ENCODE measurements at places on chromosomes 11 and 22. TPM values are rescaled to one million over a fixed set of nuclear protein-coding genes. Genes with fewer than 3 reads are reported as not detected.

The SEPTIN5 gene
- 15.0 TPM for total RNA-seq

DNA sequence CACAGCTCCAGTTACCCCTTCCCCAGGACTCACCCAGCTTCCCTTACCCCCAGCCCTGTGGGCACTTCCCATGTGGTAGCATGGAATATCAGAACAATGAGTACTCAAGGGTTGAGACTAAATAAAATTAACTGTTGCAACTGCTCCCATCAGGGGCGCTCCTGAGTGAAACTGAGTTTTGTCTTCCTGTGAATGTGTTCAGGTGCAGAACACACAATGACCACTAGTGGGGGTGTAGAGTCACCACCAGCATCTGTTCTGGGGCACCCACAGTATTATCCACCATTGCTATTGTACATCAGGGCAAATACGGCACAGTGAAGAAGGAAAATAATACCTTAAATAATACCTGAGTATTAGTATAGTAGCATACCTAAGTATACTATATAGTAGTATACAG lies 689.7 kb downstream of the TBC1D22A start:
- no peak overlapping the region for H3K4me3 ChIP-seq
- H3K4me1 ChIP-seq, result no peaks in the 10 kb centered on the region
- DNase-seq, result no peak
- H3K27me3 ChIP-seq, result no peaks in the 10 kb centered on the region
- H3K36me3 ChIP-seq, result no peaks in the 10 kb centered on the region

DNA sequence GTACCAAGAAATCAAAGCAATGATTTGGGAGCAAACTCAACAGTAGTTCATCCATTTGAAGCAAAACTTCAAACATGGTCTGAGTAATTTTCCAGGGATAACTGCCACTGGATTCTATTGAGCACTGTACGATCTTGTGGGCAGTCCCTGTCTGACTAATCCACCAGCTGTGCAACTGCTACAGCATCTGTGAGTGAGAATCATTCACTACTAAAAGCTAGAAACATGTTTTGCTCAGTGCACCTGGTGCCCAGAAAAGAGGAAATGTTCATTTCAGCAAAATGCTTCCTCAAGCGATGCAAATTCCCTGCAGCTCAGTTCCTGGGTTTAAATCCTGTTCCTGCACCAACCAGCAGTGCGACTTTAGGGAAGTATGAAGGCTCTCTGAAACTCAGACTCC lies 1077.9 kb downstream of the DLG2 start:
- no peaks in the 10 kb centered on the region for H3K27me3 ChIP-seq
- no peak overlapping the region for H3K27ac ChIP-seq
- H3K4me3 ChIP-seq, result no peak overlapping the region
- no peaks in the 10 kb centered on the region for H3K4me1 ChIP-seq

DNA sequence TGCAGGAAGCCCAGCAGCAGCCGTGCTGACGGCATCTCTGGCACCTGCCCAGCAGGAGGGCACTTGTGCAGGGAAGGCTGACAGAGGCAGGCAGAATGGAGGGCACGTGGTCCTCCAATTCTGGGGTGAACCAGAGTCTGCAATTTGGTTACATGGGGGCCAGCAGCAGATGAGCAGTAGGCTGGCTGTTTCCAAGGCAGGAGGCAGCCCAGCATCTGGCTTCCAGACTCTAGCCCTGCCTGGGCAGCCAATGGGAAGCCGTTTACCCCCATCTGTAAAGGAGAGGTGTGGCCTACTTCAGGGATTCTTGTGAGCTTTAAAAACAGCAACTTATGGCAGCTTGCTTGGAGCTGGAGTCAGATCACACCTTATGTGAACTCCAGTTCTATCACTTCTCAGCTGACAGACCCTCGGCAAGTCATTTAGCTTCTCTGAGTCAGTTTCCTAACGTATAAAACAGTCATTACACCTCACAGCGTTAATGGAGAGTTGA lies 27.9 kb upstream of the RASL10A start:
- DNase-seq, result no peak
- no peaks in the 10 kb centered on the region for H3K27me3 ChIP-seq
- H3K4me3 ChIP-seq, result no peak overlapping the region
- peaks cover 59% of the 10 kb centered on the region for H3K4me1 ChIP-seq

DNA sequence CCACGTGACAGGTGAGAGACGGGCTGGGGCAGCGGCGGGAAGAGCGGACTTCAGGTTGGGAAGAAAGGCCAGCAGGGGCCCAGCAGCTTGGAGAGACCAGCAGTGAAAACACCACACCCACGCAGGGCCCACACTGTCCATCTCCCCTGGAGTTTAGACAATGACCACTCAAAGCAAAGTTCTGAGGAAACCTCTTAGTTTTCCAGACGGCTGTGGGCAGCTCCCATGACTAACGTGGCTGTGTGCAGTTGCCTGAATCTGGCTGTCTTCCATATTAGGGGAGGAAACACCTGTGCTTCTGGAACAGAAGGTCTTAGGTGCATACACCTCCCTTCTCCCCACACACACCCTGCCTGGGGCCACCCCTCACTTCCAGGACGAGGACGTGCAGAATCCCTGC lies 70.6 kb upstream of the TTLL12 start:
- H3K36me3 ChIP-seq, result no peaks in the 10 kb centered on the region
- DNase-seq, result no peak
- no peak overlapping the region for H3K4me3 ChIP-seq
- H3K4me1 ChIP-seq, result no peaks in the 10 kb centered on the region
- H3K27me3 ChIP-seq, result no peaks in the 10 kb centered on the region

GRCh38 chr11:93740730-93741093 lies 583 bp downstream of the TAF1D start:
- peak overlapping the region; percentile 94 for H3K27ac ChIP-seq
- H3K36me3 ChIP-seq, result peaks cover 16% of the 10 kb centered on the region
- H3K27me3 ChIP-seq, result no peaks in the 10 kb centered on the region

DNA sequence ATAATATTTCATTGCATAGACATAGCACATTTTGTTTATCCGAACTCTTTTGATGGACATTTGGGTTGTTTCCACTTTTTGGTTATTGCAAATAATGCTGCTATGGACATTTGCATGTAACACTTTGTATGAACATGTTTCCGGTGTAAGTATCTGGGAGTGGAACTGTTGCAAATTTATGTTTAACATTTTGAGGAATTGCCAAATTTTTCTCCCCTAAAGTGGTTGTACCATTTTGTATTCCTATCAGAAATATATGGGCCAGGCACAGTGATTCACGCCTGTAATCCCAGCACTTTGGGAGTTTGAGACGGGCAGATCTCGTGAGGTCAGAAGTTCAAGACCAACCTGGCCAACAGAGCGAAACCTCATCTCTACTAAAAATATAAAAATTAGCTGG lies 16.0 kb downstream of the QSER1 start:
- H3K4me3 ChIP-seq, result no peak overlapping the region
- H3K27ac ChIP-seq, result no peak overlapping the region
- H3K4me1 ChIP-seq, result peaks cover 8% of the 10 kb centered on the region
- no peaks in the 10 kb centered on the region for H3K27me3 ChIP-seq
- no peak for DNase-seq

The RAB39A gene
- not detected for total RNA-seq

GRCh38 chr11:9884601-9885000 lies 220.7 kb downstream of the SWAP70 start:
- H3K36me3 ChIP-seq, result no peaks in the 10 kb centered on the region
- no peak for DNase-seq
- no peaks in the 10 kb centered on the region for H3K4me1 ChIP-seq
- H3K4me3 ChIP-seq, result no peak overlapping the region

DNA sequence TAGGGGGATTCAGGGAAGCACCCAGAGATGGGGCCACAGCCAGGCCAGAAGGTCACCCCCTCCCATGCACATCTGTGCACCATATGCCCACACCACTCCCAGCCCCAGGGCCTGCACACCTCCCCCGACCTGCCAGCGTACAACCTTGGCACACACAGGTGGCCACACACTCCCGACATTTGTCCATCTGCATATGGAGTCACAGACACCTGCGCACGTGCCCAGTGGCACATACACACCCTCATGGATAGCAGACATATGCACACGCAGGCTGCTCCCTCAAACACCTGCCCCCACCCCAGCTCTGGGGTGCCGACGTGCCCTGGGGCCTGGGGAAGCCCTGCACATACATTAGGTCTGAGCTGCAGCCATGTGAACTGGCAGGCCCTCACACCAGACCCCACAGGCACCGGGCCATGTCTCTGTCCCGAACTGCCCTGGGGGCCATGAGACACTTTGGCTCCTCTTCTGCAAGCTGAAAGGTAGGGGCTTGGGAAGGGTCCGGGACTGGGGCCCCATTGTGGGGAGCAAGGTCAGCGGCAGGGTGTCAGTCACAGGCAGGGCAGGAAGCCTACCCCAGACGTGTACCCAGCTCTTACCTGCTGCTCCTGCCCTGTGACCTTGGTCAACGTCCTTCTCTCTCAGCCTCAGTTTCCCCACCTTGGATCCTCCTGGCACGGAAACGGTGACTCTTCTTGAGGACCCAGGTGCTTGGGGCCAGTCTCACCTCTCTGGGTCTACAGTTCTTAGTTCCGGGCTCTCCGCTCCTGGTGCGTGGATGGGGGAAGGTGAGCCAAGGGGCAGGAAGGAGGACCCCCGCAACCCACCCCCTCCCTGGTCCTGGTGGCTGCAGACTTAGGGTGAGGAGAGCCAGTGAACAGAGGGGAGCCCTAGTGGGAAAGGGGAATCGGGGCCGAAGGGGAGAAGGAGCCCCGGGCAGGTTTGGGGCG lies 579 bp upstream of the CABP7 start:
- no peak overlapping the region for H3K4me3 ChIP-seq
- H3K27ac ChIP-seq, result no peak overlapping the region
- H3K4me1 ChIP-seq, result no peaks in the 10 kb centered on the region

The CHKB gene
- 23.9 TPM for total RNA-seq

The SEC14L6 gene
- total RNA-seq, result not detected

GRCh38 chr11:77519847-77520246 lies 46.0 kb upstream of the PAK1 start:
- no peaks in the 10 kb centered on the region for H3K36me3 ChIP-seq
- peaks cover 7% of the 10 kb centered on the region for H3K4me1 ChIP-seq
- DNase-seq, result no peak
- H3K27ac ChIP-seq, result no peak overlapping the region

DNA sequence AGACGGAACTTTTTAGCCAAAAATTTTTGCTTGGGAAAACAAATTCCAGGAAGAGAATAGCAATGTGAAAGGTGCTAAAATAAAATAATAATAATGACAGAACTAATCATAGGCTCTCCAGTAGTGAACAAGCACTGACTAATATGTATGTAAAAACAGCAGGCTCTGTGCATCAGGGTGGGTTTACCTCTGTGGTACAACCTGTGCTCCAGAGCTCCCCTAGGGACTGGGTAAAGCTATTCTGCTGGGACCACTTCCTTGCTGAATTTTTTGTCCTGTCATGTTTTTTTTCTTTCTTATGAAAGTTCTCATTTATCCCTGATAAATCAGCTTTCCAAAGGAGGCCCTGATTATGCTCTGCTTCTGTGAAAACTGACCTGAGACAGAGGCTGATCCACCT lies 18.8 kb downstream of the LUZP2 start:
- no peaks in the 10 kb centered on the region for H3K27me3 ChIP-seq
- no peak overlapping the region for H3K4me3 ChIP-seq
- H3K4me1 ChIP-seq, result no peaks in the 10 kb centered on the region
- no peak for DNase-seq

- no peak overlapping the region for H3K4me3 ChIP-seq
- DNase-seq, result no peak
- peaks cover 44% of the 10 kb centered on the region for H3K4me1 ChIP-seq
- peak overlapping the region; percentile 23 for H3K27ac ChIP-seq
- no peaks in the 10 kb centered on the region for H3K27me3 ChIP-seq
Measured at GRCh38 chr11:64751136-64751535, 7.2 kb upstream of the RASGRP2 start.

All from gastrocnemius medialis (tissue), 4 donors.